Right cardiac atrium (tissue), 5 donors: ENCODE measurements at places on chromosomes 4 and X. TPM values are rescaled to one million over a fixed set of nuclear protein-coding genes. Genes with fewer than 3 reads are reported as not detected.

The DMRTC1 gene
- not detected for total RNA-seq

The WAS gene
- 3.0 TPM for total RNA-seq

The MAGEA9B gene
- total RNA-seq = not detected

The KIT gene
- total RNA-seq = 1.6 TPM

The CCNA2 gene
- total RNA-seq = 1.7 TPM

The SMIM31 gene
- not detected for total RNA-seq

The LEF1 gene
- 0.76 TPM for total RNA-seq

The ACSL1 gene
- 94.6 TPM for total RNA-seq

The PNMA3 gene
- 0.95 TPM for total RNA-seq

The GALNTL6 gene
- total RNA-seq = not detected

The NHSL2 gene
- total RNA-seq = 8.1 TPM

The HTR2C gene
- not detected for total RNA-seq

The IL2 gene
- not detected for total RNA-seq

The ETDA gene
- total RNA-seq = not detected

The MTNR1A gene
- total RNA-seq = not detected

The GRID2 gene
- total RNA-seq = 0.17 TPM

The SPIN2A gene
- total RNA-seq = 0.51 TPM

The PIR gene
- 18.7 TPM for total RNA-seq

The BEX2 gene
- total RNA-seq = 24.9 TPM

The RP2 gene
- total RNA-seq = 4.8 TPM

The ATP1B4 gene
- total RNA-seq = 0.25 TPM

The GAGE12H gene
- not detected for total RNA-seq

The CT47C1 gene
- total RNA-seq = not detected

The KLF8 gene
- total RNA-seq = 7.2 TPM

The PRDM5 gene
- total RNA-seq = 18.8 TPM

The LRIT3 gene
- 0.14 TPM for total RNA-seq

The TBC1D8B gene
- 4.1 TPM for total RNA-seq

The COQ2 gene
- total RNA-seq = 14.4 TPM

The PAGE4 gene
- total RNA-seq = not detected

The MAGEA2 gene
- total RNA-seq = not detected

The L1CAM gene
- total RNA-seq = 9.2 TPM

The AMTN gene
- not detected for total RNA-seq

The PRDM8 gene
- 1.2 TPM for total RNA-seq

The FGA gene
- not detected for total RNA-seq

The TIGD4 gene
- 0.37 TPM for total RNA-seq

The RHOXF2 gene
- total RNA-seq = not detected

The ARHGAP6 gene
- 2.5 TPM for total RNA-seq

The STATH gene
- not detected for total RNA-seq

The TLR2 gene
- 9.7 TPM for total RNA-seq

The GABRQ gene
- not detected for total RNA-seq

The IDS gene
- 107 TPM for total RNA-seq

The LRRC66 gene
- total RNA-seq = 0.50 TPM

The AKAP4 gene
- total RNA-seq = not detected

The MAGED4 gene
- 2.4 TPM for total RNA-seq
